ENCODE measurements at places on chromosomes 2 and 18.

DNA sequence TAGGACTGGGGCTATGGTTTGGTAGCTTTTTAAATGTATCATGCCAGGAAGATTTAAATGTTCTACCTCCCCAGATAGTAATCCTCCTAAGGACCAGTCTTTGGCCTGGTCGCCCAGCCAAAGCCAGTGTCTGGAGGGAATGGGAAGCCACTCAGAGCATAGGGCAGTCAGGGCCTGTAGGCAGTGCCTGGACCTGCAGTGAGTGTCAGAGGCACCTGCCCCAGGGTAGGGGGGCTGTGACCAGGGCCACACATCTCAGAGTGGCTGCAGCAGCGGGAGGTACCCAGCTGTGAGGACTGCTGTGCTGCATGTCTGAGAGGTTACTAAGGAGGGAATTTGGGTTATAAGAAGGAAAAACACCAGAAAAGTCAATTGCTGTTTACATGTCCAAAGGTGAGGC is 57.7 kb downstream of the MYT1L start:
- no peak for DNase-seq

DNA sequence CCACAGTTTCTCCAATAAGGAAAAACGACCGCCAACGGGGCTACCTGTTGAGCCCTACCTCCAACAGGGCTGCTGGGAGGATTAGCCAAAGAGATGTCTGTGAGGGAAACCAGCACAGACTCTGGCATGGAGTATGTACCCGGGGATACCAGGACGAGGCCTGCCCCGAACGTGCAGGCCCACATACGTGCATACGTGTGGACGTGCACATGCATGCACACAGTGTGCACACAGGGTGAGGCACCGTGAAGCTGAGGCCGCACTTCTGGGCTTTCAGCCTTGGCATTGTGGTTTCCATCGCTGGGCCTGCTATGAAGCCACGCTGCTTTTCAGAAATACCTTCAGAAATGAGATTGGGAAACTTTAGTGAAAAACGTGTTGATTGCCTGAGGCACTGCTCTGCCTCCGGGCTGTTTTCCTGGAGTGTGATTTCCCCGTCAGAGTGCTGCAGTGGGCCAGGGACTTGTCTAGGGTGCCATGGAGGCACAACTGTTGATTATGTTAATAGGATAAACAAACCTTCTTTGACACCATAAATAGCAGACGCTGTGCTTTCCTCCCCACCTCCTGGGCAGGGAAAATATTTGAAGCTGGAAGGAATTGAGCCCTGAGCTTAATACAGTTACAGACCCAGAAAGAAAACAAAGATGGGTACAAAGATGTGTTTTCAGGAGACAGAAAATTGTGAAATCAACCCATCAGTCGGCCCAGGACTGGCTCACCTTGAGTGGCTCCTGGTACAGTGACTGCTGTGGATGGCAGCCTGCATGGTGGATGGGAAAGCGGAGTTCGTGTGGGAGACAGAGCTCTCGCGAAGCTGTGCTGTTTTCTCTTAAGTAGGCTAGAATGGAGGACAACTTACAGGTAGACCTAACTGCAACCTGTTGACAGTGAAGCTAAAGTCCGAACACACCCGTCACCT is 182.3 kb downstream of the FAM210A start:
- no peak for DNase-seq

DNA sequence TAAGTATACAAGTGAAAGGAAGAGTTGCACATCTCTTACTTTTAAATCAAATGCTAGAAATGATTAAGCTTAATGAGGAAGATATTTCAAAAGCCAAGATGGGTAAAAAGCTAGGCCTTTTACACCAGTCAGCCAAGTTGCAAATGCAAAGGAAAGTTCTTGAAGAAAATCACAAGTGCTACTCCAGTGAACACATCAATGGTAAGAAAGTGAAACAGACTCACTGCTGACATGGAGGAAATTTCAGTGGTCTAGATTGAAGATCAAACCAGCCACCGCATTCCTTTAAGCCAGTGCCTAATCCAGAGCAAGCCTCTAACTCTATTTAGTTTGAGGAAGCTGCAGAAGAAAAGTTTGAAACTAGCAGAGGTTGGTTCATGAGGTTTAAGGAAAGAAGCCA is 79.1 kb downstream of the RBBP8 start:
- no peak for DNase-seq

GRCh38 chr18:79217979-79218604 is 148.9 kb downstream of the ATP9B start:
- DNase-seq, result no peak

GRCh38 chr18:79062806-79063205 is 6.4 kb upstream of the ATP9B start:
- no peak for DNase-seq

GRCh38 chr2:39648580-39648979 is 17.1 kb upstream of the TMEM178A start:
- no peak for DNase-seq

DNA sequence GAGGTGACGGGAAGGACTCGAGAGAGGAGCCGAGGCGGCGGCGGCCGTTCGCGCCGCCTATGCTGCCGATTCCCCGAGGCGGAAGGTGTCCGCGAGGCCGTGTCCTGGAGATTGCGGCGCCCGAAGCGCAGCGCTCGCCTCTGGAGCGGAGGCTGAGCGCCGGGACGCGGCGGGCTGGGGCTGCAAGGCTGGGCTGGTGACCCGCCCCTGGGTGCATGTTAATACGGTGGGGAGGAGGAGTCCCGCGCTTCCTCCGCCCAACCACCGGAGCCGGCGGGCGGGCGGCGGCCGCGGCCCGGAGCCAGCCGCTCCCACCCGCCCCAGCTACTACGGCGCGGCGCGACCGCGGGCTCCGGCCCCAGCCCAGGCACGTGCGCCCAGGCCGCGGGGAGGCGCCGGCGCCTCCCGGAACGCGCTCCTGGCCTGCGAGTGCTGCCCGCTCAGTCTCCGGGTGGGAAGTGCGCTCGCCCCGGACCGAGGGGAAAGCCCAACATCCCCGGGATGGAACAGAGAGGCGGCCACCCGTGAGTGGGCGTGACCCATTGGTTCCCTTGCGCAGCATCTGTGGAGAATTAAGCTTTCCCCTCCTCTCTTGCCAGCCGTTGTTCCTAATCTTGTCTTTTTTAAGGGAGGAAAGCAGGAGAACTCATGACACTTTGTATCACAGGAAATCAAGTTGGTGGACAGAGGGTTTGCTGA is at the start of gene DLGAP1:
DLGAP1 (minus strand) TSS at position 195 of the 699 bp plus-strand sequence.
- DNase-seq, result no peak

DNA sequence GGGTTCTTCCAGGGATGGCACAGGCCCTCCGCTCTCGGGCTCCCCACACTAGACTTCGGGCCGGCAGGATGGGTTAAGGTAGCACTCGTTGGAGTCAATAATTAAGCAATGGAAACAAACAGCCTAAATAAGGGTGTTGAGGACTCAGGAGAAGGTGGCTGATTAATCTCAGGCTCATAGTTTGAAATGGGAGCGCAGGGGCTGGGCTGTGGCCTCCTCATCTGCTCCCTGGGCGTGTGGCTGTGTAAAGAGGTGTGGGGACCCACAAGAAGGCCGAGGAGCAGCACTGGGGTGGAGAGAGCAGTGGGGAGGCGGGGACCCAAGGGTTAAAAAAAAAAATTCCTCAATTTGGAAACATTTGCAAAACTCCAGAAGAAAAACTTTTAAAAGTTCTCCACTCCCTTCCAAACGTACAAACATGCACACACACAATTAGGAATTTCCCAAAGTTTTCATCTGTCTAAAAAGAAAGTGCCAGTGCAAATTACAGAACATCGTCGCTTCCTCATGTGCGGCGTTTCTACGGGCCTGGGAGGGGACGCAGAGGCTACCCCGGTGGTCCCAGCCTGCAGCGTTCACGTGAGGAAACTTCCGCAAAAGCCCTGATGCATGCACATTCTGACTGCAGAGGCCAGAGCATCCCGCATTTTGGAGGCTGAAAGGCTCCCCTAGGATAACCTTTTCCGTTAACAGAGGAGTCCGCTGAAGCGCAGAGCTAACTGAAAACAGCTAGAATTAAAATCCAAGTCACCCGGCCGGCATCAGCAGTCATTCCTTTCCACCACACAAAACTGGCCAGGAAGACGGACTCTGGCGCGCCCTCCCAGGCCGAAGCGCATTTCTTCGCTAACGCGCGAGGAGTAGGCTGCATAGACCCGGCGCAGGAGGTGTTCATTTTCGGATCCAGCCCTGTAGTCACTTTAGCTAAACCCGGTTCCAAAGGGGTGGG is 1.0 kb upstream of the TUBB6 start:
- peak; percentile 12 for DNase-seq

GRCh38 chr2:9820020-9820973 is 23.0 kb upstream of the TAF1B start:
- DNase-seq, result no peak

GRCh38 chr2:215811409-215812345 is 201.7 kb downstream of the MREG start:
- DNase-seq, result no peak

- no peak for DNase-seq
Measured at GRCh38 chr2:237929979-237930378, 36.8 kb upstream of the UBE2F start.

DNA sequence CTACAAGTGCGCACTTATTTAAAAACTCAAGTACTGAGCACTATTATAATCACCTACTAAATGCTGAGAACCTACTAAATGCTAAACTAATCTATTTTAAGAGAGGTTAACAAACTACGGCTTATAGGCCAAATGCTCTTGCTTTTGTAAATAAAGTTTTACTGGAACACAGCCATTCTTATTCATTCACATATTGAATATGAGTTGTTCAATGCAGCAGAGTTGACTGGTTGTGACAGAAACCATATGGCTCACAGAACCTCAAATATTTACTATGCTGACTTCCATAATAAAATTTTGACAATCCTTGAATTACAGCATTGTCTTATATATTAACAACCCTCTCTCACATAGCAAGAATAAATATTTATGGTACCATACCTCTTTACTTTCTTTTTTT is 103.2 kb downstream of the ZNF521 start:
- DNase-seq, result no peak

GRCh38 chr2:217513258-217513657 is 489.5 kb downstream of the TNS1 start:
- no peak for DNase-seq

- DNase-seq, result no peak
Measured at GRCh38 chr2:145352484-145352883, 832.6 kb upstream of the ZEB2 start.

DNA sequence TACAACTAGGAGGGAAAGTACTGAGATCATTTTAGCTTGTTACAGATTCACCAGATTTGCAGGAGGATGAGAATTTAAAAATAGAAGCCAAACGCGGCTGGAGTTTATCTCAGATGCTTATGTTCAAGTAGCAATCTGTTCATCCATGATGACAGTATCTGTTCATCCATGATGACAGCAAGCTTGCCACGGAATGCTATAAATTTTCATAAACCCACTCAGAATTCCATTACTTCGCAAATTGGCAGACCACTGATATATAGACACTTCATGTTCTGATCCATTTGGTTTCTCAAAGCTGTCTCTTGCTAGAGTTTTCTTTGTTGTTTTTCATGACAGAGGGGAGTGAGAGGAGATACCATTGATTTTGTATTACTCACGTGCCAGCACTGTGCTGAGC is 84.2 kb downstream of the GAREM1 start:
- DNase-seq, result no peak

GRCh38 chr2:8709611-8710010 is 27.8 kb downstream of the ID2 start:
- no peak for DNase-seq

GRCh38 chr2:38454081-38454480 is 77.0 kb upstream of the ATL2 start:
- DNase-seq, result no peak

GRCh38 chr18:77407733-77408132 is 158.1 kb downstream of the GALR1 start:
- no peak for DNase-seq

DNA sequence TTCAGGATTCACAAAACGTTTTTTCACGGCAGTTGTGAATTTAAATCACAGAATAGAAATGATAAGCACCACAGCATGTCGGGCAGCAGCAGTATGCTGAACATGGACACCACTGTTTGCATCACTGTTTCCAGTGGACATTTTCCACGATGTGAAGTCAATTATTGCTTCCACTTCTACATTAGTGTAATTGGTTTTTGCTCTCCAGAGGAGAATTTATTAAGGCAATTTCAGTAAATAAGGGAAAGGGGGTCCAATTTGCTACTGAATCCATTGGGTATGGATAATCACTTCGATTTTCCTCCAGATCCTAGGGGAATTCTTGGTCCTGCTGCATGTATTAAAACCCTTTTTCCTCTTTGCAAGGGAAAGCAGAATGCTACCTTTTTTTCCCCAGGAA is 30.2 kb upstream of the VWC2L start:
- DNase-seq, result no peak

DNA sequence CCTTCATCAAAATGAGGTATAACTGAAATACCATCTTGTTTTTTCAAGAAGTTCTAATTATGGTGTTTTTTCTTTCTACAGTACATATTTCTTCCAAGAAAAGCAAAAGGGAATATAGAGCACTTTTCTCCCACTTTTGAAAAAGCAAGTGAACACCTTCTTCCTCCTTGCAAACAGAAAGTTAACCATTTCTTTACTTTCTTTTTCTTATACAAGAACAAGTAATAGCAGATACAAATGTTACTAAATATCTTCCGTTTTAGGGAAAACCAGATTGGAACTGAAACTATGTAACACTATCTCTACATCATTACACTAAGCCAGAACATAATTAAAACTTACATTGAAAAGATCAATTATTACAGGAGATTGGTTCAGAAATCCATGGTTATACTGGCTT is 44.0 kb downstream of the COBLL1 start:
- no peak for DNase-seq

- DNase-seq, result no peak
Measured at GRCh38 chr2:205103699-205104098, 558.4 kb downstream of the PARD3B start.

GRCh38 chr18:7567474-7568425 is 634 bp downstream of the PTPRM start:
- DNase-seq, result peak; percentile 9

- DNase-seq, result no peak
Measured at GRCh38 chr2:86661333-86661732, 37.7 kb upstream of the RNF103 start.

- no peak for DNase-seq
Measured at GRCh38 chr2:111160758-111161157, 40.0 kb downstream of the BCL2L11 start.

DNA sequence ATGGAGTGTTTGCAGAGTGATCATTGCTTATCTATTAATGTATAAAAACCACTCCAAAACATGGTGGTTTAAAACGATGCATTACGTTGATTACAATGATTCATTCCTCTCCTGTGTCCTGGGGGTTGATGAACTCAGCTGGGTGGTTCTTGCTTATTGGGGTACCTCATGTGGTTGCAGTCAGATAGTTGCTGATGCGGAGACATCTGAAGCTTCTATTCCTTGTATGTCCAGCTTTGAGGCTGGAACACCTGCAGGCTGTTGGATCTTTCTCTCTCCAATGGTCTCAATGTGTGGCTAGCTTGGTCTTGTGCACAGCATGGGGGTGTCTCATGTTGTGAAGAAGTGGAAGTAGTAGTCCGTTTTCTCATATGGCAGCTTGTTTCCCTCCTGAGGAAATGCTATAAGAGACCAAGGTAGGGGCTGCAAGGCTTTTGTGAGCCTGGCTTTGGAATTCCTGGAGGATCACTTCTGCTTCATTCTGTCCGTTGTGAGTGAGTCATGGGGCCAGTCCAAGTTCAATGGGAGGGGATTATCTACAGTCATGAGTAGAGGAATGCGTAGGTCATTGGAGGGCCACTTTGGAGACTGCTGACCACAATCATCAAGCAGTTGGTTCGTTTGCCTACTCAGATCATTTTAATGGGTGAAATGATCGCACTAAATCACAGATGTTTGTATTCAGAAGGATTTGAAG is 601.0 kb downstream of the SLC4A3 start:
- no peak for DNase-seq

- DNase-seq, result no peak
Measured at GRCh38 chr2:949384-950079, 1.1 kb upstream of the SNTG2 start.

Measured in stimulated activated CD4-positive, alpha-beta T cell treated with anti-CD3 and anti-CD28 coated beads, Interleukin-2, amount 100 ng/mL, for 24 hours (primary cell).